NCI-H345 (cell line): ENCODE measurements at places on chromosomes 2 and 18.

- no peak for DNase-seq
These were observed 114.1 kb downstream of the CABLES1 start for GRCh38 chr18:23249348-23249747.

- DNase-seq, result no peak
These were observed 144.0 kb downstream of the ACOXL start for GRCh38 chr2:110876167-110876999.

GRCh38 chr2:141021611-141022010 is 1109.2 kb downstream of the LRP1B start:
- no peak for DNase-seq

DNA sequence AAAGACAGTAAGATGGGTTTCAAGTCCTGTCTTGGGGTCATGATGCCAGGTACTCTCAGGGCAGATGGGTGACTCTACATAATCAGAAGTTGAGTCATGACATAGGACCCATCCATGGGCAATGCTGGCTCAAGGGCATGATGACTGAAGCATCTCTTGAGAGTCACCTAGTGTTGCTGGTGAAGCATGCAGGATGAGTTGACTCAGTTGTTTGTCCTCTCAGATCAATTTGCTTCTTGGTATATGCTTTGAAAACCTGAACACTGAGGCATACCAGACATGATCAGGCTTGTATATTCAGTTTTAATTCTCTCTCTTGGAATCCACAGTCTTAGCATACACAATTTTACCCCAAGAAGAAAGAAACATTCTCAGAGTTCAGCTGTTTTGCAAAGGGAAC is 658.9 kb upstream of the NXPH2 start:
- no peak for DNase-seq

DNA sequence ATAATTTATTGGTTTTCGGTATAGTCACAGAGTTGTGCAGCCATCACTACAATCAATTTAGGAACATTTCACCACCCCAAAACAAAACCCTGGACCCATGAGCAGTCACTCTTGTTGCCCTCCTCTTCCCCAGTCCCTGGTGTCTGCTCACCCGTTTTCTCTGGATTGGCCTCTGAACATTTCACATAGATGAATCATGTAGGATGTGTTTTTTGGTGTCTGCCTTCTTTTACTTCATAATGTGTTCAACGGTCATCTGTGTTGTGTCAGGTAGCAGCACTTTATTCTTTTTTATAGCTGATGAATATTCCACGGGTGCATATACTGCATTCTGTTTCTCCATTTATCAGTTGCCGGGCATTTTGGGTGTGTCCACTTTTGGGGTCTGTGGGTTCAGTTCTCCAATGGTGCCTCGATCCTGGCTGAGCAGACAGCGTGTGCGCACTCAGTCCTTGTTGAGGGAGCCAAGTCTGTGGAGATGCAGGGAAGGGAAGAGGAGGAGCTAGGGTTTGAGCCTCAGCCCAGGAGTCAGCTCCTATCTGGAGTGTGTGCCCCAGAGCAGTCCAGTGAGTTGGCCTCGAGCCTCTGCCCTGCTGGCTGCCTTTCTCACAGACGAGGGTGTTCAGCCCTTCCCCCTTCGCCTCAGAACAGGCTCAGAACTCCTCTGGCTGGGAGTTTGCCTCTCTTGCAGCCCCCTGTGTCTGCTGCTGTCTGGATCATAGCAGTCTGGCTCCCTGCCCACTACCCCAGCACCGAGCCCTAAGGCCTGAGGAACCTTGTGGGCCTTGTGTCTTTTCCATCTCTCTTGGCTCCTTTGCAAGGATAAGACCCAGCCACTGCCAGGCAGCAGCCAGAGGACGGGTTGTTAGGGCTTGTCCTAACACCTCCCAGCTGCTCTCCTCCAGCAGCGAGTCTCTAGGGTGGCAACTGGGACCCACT is 18.0 kb downstream of the C2orf74 start:
- DNase-seq, result no peak

- DNase-seq, result no peak
These were observed 145.6 kb upstream of the EPAS1 start for GRCh38 chr2:46151577-46151976.
